ENCODE measurements at places on chromosomes 13 and 19. TPM values are rescaled to one million over a fixed set of nuclear protein-coding genes. Genes with fewer than 3 reads are reported as not detected.

NDFIP2 gene
- total RNA-seq = 65.8 TPM

TMEM86B gene
- 2.3 TPM for total RNA-seq

OR4F17 gene
- total RNA-seq = not detected

LYL1 gene
- 0.99 TPM for total RNA-seq

GARIN5A gene
- total RNA-seq = 0.33 TPM

THOP1 gene
- total RNA-seq = 99.0 TPM

MBD3L2 gene
- not detected for total RNA-seq

MUC16 gene
- total RNA-seq = not detected

Measured in smooth muscle cell of trachea (primary cell).